ENCODE measurements at places on chromosomes 2 and 18.

DNA sequence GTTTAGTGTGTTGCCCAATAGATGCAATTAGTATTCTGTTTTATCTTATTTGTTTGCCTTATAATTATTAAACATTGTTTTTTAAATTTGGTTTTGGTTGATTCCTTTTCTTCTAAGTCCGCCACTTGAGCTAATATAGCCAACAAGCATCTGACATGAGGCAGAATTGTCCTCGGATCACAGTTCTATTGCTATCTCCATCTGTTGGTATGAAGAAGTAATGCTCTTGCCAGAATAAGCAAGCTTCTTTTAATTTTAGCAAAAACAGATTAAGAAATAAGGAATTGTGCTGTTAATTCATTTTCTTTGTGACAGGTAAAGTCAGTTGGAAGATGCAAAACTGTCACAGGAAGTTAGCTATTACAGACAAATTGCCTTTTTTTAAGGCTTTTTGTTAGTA lies 54.3 kb downstream of the R3HDM1 start:
- peak; percentile 20 for DNase-seq

DNA sequence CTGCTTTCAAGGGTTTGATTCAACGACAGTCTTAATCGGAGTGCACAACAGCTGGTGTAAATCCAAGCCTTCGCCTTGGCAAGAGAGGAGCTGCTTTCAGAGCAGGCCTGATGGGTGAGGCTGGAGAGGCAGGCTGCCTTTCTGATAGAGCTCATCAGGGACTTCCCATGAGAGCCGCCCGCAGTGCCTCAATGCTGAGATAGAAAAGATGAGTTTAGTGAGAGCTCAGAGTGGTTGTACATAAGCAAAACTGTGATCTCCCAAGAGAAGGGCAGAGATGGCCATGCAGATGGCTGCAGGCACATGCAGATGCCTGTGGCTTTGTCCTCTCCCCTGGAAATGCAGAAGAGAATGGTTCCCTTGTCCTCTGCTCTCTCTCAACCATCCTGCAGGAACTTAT lies 122.1 kb downstream of the ARL4C start:
- DNase-seq: peak; percentile 28

- DNase-seq: no peak
Measured at GRCh38 chr18:4851301-4851976, 345.6 kb downstream of the AKAIN1 start.

DNA sequence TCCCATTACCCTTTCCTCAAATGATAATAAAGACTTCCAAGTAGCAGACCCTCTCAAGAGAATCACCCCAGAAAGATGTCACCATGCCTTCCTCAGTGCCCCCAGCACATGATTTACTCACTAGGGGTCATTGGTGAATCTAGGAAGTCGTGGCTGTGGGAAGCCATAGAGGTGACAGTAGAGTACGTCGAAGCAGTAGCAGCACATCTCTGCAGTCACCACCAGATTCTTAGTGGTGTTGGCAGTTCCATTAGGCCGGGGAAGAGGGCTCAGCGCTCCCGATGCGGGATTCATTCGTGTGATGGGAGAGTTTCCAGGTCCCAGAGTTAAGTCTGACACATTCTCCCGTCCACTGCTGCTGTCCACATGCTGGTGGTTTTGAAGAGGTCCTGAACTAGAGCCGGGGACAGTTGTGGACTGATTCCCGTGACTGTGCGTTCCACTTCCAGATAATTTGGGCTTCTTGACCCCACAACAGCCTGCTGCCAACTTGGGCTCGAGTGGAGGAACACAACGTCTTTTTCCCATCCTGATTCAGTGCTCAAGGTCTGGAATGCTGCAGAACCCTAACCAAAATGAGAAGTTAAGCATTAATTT lies 12.0 kb downstream of the AMMECR1L start:
- DNase-seq: no peak

- DNase-seq: no peak
Measured at GRCh38 chr2:159266554-159266953, 19.9 kb downstream of the WDSUB1 start.
